ENCODE measurements at places on chromosomes 16 and 17. TPM values are rescaled to one million over a fixed set of nuclear protein-coding genes. Genes with fewer than 3 reads are reported as not detected.

Gene CACNG3
- 2.5 TPM for total RNA-seq

Gene TAT
- total RNA-seq, result not detected

Gene SPPL2C
- total RNA-seq, result not detected

Gene GAS7
- 94.6 TPM for total RNA-seq

Gene TMC7
- total RNA-seq, result 5.1 TPM

Gene KRTAP4-5
- total RNA-seq, result not detected

Gene CSF3
- total RNA-seq, result not detected

Gene ZPBP2
- not detected for total RNA-seq

Gene ITGB4
- total RNA-seq, result 4.4 TPM

Gene DLX3
- not detected for total RNA-seq

Gene KRT9
- not detected for total RNA-seq

Gene SULT1A2
- 0.69 TPM for total RNA-seq

Gene OTOP2
- not detected for total RNA-seq

Gene TP53TG3C
- not detected for total RNA-seq

Gene MAP2K6
- 26.3 TPM for total RNA-seq

Gene TBC1D16
- 35.5 TPM for total RNA-seq

Gene ACTG1
- 6,622 TPM for total RNA-seq

Gene NOL3
- 9.2 TPM for total RNA-seq

Gene SSTR5
- total RNA-seq, result 0.23 TPM

Gene USB1
- 11.3 TPM for total RNA-seq

Gene PFN1
- total RNA-seq, result 78.0 TPM

Gene CCDC200
- not detected for total RNA-seq

Gene CA7
- total RNA-seq, result not detected

Gene SLC6A2
- total RNA-seq, result not detected

Gene CD300LF
- total RNA-seq, result 0.46 TPM

Gene C17orf58
- total RNA-seq, result 22.8 TPM

Gene ZKSCAN2
- total RNA-seq, result 23.5 TPM

Gene PMFBP1
- 1.2 TPM for total RNA-seq

Gene ARHGDIG
- total RNA-seq, result 68.7 TPM

Gene SLC52A1
- total RNA-seq, result not detected

Gene NDUFAB1
- total RNA-seq, result 119 TPM

Gene NT5C3B
- total RNA-seq, result 145 TPM
